T-helper 2 cell treated with Interferon-gamma antibody and Interleukin-4, amounts not matched to agents 100 ng/mL and 5 ng/mL, for 36 hours (primary cell): ENCODE measurements at places on chromosomes 16 and 17. TPM values are rescaled to one million over a fixed set of nuclear protein-coding genes. Genes with fewer than 3 reads are reported as not detected.

The TMEM88 gene
- total RNA-seq = 0.57 and 0.82 TPM in 2 replicates

The TPSD1 gene
- not detected in 2 replicates for total RNA-seq

The ITGB4 gene
- total RNA-seq = 0.30 and 1.7 TPM in 2 replicates

The TBC1D3C gene
- 0.18 TPM in 1 of 2 replicates, not detected in the other for total RNA-seq

The ADAD2 gene
- not detected in 2 replicates for total RNA-seq

The NOG gene
- total RNA-seq = not detected in 2 replicates

The MKS1 gene
- 17.9 and 20.2 TPM in 2 replicates for total RNA-seq

The KRT39 gene
- not detected in 2 replicates for total RNA-seq

The KCNG4 gene
- not detected in 2 replicates for total RNA-seq

The SNAI3 gene
- 7.2 and 8.1 TPM in 2 replicates for total RNA-seq

The PDPK1 gene
- total RNA-seq = 46.5 and 47.1 TPM in 2 replicates

The CCL7 gene
- not detected in 2 replicates for total RNA-seq

The MAPT gene
- 0.20 and 0.30 TPM in 2 replicates for total RNA-seq

The PTX4 gene
- total RNA-seq = not detected in 2 replicates

The ACD gene
- 39.1 and 41.1 TPM in 2 replicates for total RNA-seq

The AIPL1 gene
- not detected in 2 replicates for total RNA-seq

The SULT1A2 gene
- 0.30 and 0.45 TPM in 2 replicates for total RNA-seq

The MT1A gene
- 0.57 and 0.82 TPM in 2 replicates for total RNA-seq

The STH gene
- total RNA-seq = not detected in 2 replicates

The ODAD4 gene
- total RNA-seq = 0.66 and 0.73 TPM in 2 replicates

The COG1 gene
- 29.8 and 32.4 TPM in 2 replicates for total RNA-seq

The TMED6 gene
- total RNA-seq = 1.8 and 2.0 TPM in 2 replicates

The KRTAP9-4 gene
- not detected in 2 replicates for total RNA-seq

The PIPOX gene
- 1.8 and 1.9 TPM in 2 replicates for total RNA-seq

The GRAP gene
- total RNA-seq = 24.5 and 24.7 TPM in 2 replicates

The C1QTNF1 gene
- total RNA-seq = not detected in 2 replicates

The CD7 gene
- total RNA-seq = 184 and 198 TPM in 2 replicates
